ENCODE measurements at places on chromosomes 5 and 9. TPM values are rescaled to one million over a fixed set of nuclear protein-coding genes. Genes with fewer than 3 reads are reported as not detected.

The EIF4EBP3 gene
- total RNA-seq = 20.7 TPM

GRCh38 chr5:149898811-149899210 is 45.8 kb downstream of the PDE6A start:
- ATAC-seq = no peak

- ATAC-seq = peak; percentile 49
These were observed at the start of gene IRX4 for GRCh38 chr5:1882337-1883119. Gene IRX4 (minus strand): TSS chr5:1882925. CDS start chr5:1882647, 278 bp downstream.

DNA sequence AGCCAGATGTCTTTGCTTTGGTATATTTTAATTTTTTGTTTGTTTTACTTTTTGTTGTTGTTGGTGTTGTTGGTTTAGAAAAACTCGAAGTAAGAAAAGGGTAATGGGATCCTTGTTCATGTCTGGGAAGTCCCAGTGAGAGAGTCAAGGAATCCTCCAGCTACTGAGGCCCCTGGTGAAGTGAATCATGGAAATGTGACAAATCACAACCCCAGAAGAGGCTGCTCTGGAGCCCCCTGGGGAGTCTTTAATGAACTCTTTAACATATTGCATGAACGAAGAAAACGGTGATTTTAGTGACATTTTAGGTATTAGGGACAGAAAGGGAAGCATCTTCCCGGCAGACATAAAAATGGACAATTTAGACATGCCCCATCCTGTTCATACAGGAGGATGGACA is 41.3 kb downstream of the TMEM174 start:
- no peak for ATAC-seq

- ATAC-seq = peak; percentile 42
These were observed 96.5 kb downstream of the TLE1 start for GRCh38 chr9:81592887-81593266.
